ENCODE measurements at places on chromosomes 6 and 20. TPM values are rescaled to one million over a fixed set of nuclear protein-coding genes. Genes with fewer than 3 reads are reported as not detected.

Gene IP6K3
- not detected for total RNA-seq

Gene TREM1
- 0.16 TPM for total RNA-seq

Gene MAP7
- total RNA-seq = 2.7 TPM

Gene B3GALT4
- total RNA-seq = 13.6 TPM

Gene COL12A1
- total RNA-seq = 258 TPM

Gene DEFB124
- total RNA-seq = not detected
